GM23338 (cell line): ENCODE measurements at places on chromosomes 5 and 9.
A peak's percentile ranks its signal among the peaks of the same experiment; 100 is the strongest.

DNA sequence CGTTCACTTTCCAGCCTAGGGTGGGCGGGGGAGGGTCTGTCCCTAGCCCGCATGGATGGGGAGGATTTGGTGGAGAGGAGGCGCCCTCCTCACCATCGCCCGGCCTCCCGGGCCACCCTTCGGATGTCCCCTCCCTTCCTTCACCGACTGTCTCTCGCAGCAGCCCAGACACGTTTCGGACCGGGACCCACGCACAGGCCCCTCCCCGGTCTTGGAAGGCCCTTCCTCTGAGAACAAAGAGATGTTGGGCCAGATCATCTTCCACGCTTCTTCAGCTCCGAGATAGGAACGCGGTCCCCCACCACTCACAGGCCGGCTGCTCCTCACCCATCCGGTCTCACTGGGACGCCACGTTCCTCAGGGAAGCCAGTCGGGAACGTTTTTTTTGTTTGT, 640 bp upstream of the DPM2 start:
- H3K36me3 ChIP-seq, result no peaks in the 10 kb centered on the region
- H3K27me3 ChIP-seq, result no peaks in the 10 kb centered on the region
- peaks cover 26% of the 10 kb centered on the region for H3K4me1 ChIP-seq
- H3K4me3 ChIP-seq, result peak overlapping the region; percentile 77
- peak; percentile 79 for DNase-seq
- peak overlapping the region; percentile 90 for H3K27ac ChIP-seq

DNA sequence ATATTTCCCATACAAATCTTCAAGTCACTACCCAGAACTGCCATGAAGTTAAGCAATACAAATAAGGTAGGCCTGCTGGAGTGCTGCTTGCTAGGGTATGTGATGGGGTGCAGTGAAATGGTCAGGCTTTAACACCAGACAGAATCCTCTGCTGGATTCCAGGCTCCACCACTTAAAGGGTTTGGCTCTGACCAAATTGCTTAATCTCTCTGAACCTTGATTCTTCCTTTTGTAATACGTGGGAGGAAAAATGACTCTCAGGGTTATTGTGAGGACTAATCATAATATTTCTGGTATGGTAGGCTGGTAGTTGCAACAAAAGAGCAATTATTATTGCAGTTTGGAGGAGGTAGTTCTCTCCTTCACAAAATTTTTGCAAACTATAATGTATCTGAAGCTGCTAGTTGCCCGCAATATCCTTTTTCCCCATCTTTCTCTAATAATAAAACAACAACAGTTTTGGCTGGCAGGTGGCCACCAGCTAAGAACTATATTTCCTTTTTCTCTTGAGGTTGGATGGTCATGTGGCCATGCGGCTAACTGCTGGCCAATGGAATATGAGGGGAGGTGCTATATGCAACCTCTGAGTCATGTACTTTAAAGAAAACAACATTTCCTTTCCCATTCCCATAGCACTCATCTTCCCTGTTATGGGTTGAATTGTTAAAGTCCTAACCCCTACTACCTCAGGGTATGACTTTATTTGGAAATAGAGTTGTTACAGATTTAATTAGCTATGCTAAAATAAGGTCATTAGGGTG, 44.1 kb downstream of the CCL28 start:
- H3K4me1 ChIP-seq, result no peaks in the 10 kb centered on the region
- DNase-seq, result no peak
- H3K36me3 ChIP-seq, result 0 out of 2 replicates have a peak, but pooled peaks cover 7% of the 10 kb centered on the region

DNA sequence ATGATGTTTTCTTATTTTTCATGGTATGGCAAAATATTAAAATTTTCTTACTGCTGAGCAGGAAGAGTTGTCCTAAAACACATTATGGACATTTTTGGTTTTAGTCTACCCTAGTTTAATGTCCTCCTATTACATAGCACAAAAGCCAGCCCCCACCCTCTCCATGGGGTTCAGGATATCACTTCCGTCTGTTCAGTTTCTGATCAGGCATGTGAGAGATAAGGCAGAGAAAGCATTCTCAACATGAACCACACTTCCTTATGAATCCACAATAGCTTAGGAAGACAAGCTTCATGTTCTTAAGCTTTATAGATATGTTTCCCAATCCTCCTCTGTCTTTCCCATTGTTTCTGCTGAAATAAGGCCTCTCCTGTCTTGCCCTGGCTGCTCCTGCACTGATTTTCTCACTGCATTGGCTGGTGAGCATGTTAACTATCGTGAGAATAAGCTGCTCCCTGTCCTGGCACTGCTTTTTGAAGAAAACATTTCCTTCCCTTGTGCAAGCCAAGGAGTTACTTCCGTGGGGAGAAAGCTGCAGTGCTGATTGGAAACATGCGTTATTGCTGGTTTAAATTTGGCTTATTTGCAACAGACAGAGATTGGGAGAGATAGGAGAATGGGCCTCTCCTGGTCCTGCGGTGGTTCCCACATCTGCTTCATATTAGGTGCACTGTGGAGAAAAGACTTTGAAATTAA, 260.3 kb upstream of the RPS23 start:
- no peaks in the 10 kb centered on the region for H3K27me3 ChIP-seq
- H3K4me3 ChIP-seq, result no peak overlapping the region
- 0 out of 2 replicates have a peak, but pooled peaks cover 4% of the 10 kb centered on the region for H3K36me3 ChIP-seq
- H3K4me1 ChIP-seq, result no peaks in the 10 kb centered on the region
- H3K27ac ChIP-seq, result no peak overlapping the region
- DNase-seq, result no peak

- peak; percentile 11 for DNase-seq
- no peaks in the 10 kb centered on the region for H3K27me3 ChIP-seq
- H3K4me3 ChIP-seq, result no peak overlapping the region
- peaks cover 7% of the 10 kb centered on the region; the same call in 1 of the 2 replicates for H3K4me1 ChIP-seq
These were observed 205.6 kb downstream of the PSAT1 start for GRCh38 chr9:78502566-78502965.

DNA sequence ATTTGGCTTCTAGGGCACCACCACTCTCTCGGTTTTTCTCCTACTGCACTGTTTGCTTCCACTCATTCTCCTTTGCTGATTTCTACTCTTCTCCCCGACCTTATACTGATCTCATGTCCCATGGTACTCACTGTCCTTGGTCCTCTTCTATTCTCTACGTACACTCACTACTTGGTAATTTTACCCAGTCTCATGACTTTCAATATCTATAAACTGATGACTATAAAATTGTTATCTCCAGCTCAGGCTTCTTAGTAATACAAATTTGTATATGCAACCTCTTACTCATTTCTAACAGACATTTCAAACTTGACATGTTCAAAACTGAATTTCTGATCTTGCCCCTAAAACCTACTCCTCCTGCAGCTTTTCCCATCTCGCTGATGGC, 4.1 kb downstream of the RAPGEF6 start:
- peaks cover 40% of the 10 kb centered on the region for H3K4me1 ChIP-seq
- H3K4me3 ChIP-seq, result no peak overlapping the region
- H3K27me3 ChIP-seq, result no peaks in the 10 kb centered on the region
- no peaks in the 10 kb centered on the region for H3K36me3 ChIP-seq
- no peak for DNase-seq
- H3K27ac ChIP-seq, result no peak overlapping the region

DNA sequence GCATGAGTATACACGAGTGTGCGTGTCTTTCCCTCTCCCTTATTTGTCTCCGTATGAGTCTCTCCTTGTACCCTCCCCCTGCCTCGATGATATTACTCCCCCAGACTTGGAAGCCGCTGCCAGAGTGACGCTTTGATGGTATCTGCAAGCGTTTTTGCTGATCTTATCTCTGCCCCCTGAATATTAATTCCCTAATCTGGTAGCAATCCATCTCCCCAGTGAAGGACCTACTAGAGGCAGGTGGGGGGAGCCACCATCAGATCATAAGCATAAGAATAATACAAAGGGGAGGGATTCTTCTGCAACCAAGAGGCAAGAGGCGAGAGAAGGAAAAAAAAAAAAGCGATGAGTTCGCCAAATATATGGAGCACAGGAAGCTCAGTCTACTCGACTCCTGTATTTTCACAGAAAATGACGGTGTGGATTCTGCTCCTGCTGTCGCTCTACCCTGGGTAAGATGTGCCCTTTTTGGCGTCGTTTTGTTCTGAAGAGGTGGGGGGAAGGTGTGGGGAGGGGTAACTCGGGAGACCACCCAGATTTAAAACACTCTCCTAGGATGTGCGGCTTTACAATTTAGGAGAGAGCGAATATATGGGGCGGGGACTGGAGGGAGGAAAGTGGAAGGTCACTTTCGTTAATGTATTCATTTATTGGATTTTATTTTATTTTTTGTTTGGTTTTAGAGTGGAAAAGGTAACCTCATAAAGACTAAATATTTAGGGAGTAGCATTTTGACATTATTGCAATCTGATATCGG, at the start of gene GABRG2:
Gene GABRG2 (plus strand): TSS at position 119 of the 757 bp plus-strand sequence. CDS start 227 bp downstream, at position 346.
- no peaks in the 10 kb centered on the region for H3K36me3 ChIP-seq
- H3K27me3 ChIP-seq, result no peaks in the 10 kb centered on the region
- peak; percentile 53 for DNase-seq
- peak within 1 kb of the TSS; percentile 84 for H3K4me3 ChIP-seq

- peak overlapping the region; percentile 81; the same call in 1 of the 2 replicates for H3K27ac ChIP-seq
- no peak for DNase-seq
These were observed 40.3 kb downstream of the SERINC5 start for GRCh38 chr5:80215523-80215922.

DNA sequence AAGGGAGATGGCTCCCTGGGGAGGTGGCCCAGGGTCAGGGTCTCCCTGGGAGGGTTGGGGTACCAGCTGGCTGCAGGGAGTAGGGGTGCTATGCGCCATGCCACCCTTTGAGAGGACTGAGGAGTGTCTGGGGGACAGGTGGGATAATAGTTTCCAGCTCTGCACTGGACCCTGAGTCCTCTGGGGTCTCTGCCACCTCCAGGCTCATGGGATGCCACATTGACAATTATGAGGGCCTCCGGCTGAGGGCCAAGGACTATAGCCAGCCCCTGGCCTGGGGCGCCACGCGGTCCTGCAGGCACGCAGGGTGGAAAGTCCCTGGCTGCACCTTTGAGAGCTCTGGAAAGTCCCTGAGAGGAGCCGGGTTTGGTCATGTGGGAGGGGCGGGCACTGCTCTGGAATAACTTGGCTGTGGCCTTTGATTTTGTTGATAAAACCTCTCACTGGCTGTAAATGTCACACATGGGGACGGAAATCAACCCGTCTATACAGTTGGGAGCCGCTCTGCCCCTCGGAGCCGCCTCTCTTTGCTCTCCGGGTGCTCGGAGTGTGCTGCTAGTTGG, 16.0 kb downstream of the TRAF2 start:
- H3K4me3 ChIP-seq, result no peak overlapping the region
- no peaks in the 10 kb centered on the region for H3K4me1 ChIP-seq
- no peak overlapping the region for H3K27ac ChIP-seq
- no peaks in the 10 kb centered on the region for H3K27me3 ChIP-seq

- no peaks in the 10 kb centered on the region for H3K4me1 ChIP-seq
- no peaks in the 10 kb centered on the region for H3K27me3 ChIP-seq
- DNase-seq, result no peak
- no peak overlapping the region for H3K4me3 ChIP-seq
These were observed 398.2 kb downstream of the NFIB start for GRCh38 chr9:13915591-13916301.
